Smooth muscle cell of the pulmonary artery (primary cell): ENCODE measurements at places on chromosomes 12 and 14. TPM values are rescaled to one million over a fixed set of nuclear protein-coding genes. Genes with fewer than 3 reads are reported as not detected.

The ANKRD33 gene
- total RNA-seq, result 0.03 TPM in 1 of 2 replicates, not detected in the other

The SAMD15 gene
- 1.4 and 1.7 TPM in 2 replicates for total RNA-seq

The NCOR2 gene
- 59.4 and 122 TPM in 2 replicates for total RNA-seq

The IGF1 gene
- total RNA-seq, result 0.39 TPM in 1 of 2 replicates, not detected in the other

The MAP1LC3B2 gene
- 0.52 and 0.89 TPM in 2 replicates for total RNA-seq

The TAS2R20 gene
- total RNA-seq, result 3.8 and 7.2 TPM in 2 replicates

The DEPDC4 gene
- 0.46 and 1.1 TPM in 2 replicates for total RNA-seq

The ARL1 gene
- total RNA-seq, result 180 and 207 TPM in 2 replicates

The DPPA3 gene
- not detected in 2 replicates for total RNA-seq

The RPS6KL1 gene
- 0.13 and 0.43 TPM in 2 replicates for total RNA-seq

The SYNE3 gene
- total RNA-seq, result 10.2 and 36.3 TPM in 2 replicates

The TSPAN11 gene
- 0.07 and 0.13 TPM in 2 replicates for total RNA-seq

The PLD4 gene
- 0.07 and 0.13 TPM in 2 replicates for total RNA-seq

The CD4 gene
- 0.26 and 13.2 TPM in 2 replicates for total RNA-seq

The GZMH gene
- not detected in 2 replicates for total RNA-seq

The KRT5 gene
- 0.52 and 1.8 TPM in 2 replicates for total RNA-seq

The GDF3 gene
- total RNA-seq, result not detected in 2 replicates

The KCNC2 gene
- total RNA-seq, result not detected in 2 replicates

The LPAR5 gene
- 0.03 TPM in 1 of 2 replicates, not detected in the other for total RNA-seq

The CACNA2D4 gene
- total RNA-seq, result 0.07 and 1.5 TPM in 2 replicates

The PTHLH gene
- 1.6 and 6.1 TPM in 2 replicates for total RNA-seq

The OR5AU1 gene
- total RNA-seq, result not detected in 2 replicates

The NANOG gene
- total RNA-seq, result not detected in 2 replicates

The PIWIL1 gene
- not detected in 2 replicates for total RNA-seq

The CLEC9A gene
- not detected in 2 replicates for total RNA-seq

The SLC2A13 gene
- 23.6 and 41.8 TPM in 2 replicates for total RNA-seq

The SLC7A7 gene
- total RNA-seq, result 3.4 and 34.2 TPM in 2 replicates

The TMEM106C gene
- 81.9 and 86.5 TPM in 2 replicates for total RNA-seq

The FZD10 gene
- total RNA-seq, result not detected in 2 replicates

The AQP2 gene
- 0.07 TPM in 1 of 2 replicates, not detected in the other for total RNA-seq

The KCNJ8 gene
- total RNA-seq, result 9.1 and 16.6 TPM in 2 replicates

The ALX1 gene
- total RNA-seq, result not detected in 2 replicates

The TAS2R42 gene
- total RNA-seq, result not detected in 2 replicates
